Right atrium auricular region (tissue), 2 donors: ENCODE measurements at places on chromosomes 13 and 19.

DNA sequence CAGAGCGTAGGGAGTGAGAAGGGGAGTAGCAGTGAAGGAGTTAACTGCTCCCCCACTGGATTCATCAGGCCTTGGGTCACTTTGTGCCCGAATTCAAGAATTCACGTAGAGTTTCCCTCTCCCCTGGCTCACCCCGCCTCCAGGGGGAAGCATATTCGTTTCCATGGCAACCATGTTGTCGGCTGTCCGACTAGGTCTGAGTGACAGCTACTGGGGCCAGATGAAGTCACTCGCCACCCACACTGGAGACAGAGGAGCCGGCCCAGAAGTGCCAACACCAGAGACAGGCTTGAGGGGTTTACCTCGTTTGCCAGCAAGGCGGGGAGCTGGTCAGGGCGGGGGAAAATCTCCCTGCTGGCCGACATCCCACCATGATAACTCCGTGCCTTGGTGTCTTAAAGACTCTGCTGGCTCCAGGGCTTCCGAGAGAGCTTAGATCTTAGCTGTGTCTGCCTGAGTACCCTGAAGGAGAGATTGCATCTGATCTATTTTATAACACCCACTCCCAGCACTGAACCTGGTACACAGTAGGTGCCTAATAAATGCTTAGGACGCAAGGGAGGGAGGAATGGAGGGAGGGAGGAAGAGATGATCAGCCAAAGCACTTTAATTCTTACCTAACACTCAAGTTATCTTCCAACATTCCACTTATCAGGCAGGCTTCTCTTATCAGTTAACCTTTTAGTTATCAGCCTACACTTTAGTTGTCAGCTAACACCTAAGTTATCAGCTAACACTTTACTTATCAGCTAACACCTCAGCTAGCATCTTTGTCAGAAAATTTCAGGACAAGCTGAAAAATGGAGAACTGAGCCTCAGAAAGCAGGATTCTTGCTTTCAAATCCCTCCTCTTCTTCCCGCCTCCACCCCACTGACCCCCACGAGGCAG, 57.2 kb upstream of the ZNRF4 start:
- no peak for DNase-seq

- peak; percentile 95 for DNase-seq
Observed at GRCh38 chr19:49142866-49143335, 12.3 kb downstream of the HRC start.

DNA sequence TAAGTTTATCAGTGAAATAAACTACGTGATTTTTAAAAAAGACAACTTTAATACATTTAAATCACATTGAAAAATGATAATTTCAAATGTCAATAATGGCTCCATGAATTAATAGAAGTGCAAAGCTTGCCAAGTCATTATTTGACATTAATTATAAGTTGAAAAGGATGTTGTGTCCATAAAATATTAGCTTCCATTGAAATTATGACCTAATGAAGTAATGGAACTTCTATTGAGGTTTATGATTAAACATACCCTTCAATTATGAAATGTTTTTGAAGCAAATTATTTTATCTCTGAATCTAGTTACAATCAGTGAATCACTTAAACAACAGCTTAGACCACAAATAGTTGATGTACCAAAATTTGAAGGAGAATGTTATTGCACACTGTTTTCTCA, 144.2 kb downstream of the SLITRK6 start:
- DNase-seq = no peak

GRCh38 chr13:59360108-59360507, 803.6 kb downstream of the DIAPH3 start:
- DNase-seq = no peak

- DNase-seq = no peak
Observed at GRCh38 chr19:5907241-5907640, 2.6 kb downstream of the VMAC start.

DNA sequence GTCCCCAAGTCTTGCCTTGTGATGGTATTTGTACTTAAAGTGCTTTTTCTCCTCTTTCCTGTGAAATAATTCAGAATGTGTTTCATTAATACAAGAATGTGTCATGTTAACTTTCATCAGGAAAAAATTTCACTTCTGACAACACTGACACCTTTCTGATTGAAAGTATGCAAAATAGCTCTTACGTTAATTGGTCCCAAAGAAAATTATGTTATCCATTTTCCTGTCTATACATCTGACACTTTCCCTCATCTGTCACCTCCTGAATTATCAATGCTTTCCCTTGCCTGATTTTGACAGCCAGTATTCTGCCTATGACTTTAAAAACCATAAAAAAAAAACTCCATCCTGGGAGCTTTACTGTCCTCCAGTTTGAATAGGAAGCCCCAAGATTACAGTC, 336.5 kb downstream of the ATP8A2 start:
- DNase-seq = no peak

DNA sequence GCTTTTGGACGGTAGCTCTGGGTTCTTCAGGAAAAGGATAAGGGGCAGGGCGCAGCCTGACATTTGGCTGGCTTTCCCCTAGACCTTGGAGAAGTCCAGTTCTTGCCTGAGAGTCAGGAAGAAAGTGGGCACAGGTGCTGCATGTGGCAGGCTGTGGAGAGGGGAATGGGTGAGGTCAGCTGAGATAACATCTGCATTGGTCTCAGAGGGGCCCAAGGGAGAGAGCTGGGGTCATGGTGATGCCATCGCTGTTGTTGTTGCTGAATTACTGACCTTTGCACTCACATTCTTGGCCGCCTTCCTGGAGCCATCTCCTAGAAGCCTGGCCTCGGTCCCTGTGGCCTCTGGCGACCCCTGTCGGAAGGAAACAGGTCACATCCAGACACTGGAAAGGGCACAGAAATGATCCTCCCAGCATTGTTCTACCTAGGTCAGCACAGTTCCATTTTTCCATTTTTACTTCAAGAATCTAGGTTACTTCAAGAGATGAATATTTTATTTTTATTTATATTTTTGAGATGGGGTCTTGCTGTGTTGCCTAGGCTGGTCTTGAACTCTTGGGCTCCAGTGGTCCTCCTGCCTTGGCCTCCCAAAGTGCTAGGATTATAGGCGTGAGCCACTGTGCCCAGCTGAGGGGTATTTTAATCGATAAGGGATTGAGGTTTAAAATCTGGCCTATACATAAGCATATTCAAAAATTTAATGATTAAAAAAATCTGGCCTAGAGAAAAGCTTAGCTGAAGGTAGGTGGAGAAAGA, 6.5 kb upstream of the LIPE start:
- DNase-seq = peak; percentile 79
